Caki2 (cell line): ENCODE measurements at places on chromosomes 13 and 19.

GRCh38 chr13:59444210-59444857, 719.4 kb downstream of the DIAPH3 start:
- DNase-seq, result no peak

- no peak for DNase-seq
These were observed 709.3 kb upstream of the KLHL1 start for GRCh38 chr13:70817576-70817975.

DNA sequence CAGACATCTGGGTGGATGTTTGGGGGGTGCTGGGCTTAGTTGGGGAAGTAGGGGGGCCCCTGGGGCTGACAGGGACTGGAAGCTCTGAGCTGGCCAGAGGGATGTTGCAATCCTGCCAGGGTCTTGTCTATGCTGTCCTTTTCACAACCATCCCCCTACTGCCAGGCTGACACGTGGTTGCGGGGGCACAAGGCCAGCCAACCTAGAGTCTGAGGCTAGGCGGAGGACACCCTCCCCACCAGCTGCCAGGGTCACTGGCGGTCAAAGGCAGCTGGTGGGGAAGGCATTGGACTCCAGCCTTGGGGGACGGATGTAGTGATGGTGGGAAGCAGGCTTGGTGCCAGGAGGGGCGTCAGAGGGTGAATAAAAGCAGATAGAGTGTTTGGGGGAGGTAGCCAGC, 1.6 kb upstream of the APOC1 start:
- DNase-seq, result no peak

DNA sequence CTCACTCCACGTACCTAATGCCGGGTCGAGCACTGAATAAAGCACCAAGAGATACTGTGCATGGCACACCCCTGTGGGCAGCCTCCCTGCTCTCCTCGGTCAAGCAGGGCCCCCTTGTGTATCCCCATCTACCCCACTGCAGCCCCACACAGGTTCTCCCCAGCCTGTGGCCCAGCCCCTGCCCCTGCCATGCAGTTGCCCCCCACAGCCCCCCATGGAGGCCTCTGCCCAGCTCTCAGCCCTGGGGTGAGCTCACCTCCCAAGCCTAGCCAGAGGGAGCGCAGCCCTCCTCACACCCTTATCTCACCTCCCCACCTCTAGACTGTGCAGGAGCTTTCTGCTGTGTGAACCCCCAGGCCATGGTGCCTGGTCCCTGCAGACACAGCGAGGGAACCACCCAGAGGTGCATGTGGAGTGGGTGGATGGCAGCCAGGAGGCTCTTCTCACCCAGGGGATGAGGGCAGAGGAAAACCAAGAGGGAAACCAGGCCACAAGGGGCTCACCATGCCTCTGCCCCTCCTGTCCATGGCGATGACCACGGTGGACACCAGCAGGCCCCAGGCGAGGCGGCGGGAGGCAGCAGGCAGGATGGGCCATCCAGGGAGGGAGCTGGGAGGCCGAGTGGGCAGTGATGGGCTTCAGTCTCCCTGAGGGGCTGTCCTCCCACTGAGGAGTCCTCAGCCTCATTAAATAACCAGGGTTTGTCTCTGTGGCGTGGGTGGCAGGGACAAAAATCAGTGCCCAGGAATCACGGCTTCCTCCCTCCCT, 83.2 kb downstream of the ANKRD10 start:
- no peak for DNase-seq

DNA sequence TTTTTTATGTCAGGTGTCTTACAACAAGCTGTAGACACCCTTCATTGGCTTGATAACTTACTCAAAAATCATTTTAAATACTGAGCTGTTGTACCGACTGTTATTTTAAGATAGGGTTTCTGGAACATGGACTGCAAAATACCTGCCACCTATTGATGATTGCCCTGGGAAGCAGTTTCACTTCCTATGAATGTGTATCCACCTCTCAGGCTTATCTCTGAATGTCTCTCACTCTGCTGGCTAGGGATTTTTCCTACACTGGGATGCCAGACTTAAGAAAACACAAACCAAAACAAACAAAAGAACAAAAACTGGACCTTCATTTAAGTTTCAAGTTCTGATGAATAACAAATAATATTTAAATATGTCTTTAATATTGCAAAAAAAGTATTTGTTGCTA, 663.7 kb downstream of the EFNB2 start:
- DNase-seq, result no peak
